Hair follicle dermal papilla cell (primary cell): ENCODE measurements at places on chromosomes 4 and X. TPM values are rescaled to one million over a fixed set of nuclear protein-coding genes. Genes with fewer than 3 reads are reported as not detected.

The CLCN5 gene
- total RNA-seq = 9.2 and 12.3 TPM in 2 replicates

The SEPTIN11 gene
- total RNA-seq = 963 and 976 TPM in 2 replicates

The HS3ST1 gene
- 0.12 and 0.16 TPM in 2 replicates for total RNA-seq

The TMSB15A gene
- total RNA-seq = 0.32 and 1.3 TPM in 2 replicates

The NPY2R gene
- not detected in 2 replicates for total RNA-seq

The OPRPN gene
- total RNA-seq = not detected in 2 replicates

The RENBP gene
- 5.5 and 6.2 TPM in 2 replicates for total RNA-seq

The BDH2 gene
- total RNA-seq = 40.2 and 41.5 TPM in 2 replicates

The CSAG1 gene
- total RNA-seq = not detected in 2 replicates

The ANOS1 gene
- total RNA-seq = 0.12 and 0.49 TPM in 2 replicates

The PNMA5 gene
- total RNA-seq = not detected in 2 replicates

The GLUD2 gene
- total RNA-seq = 2.8 and 2.9 TPM in 2 replicates

The PGAM4 gene
- not detected in 2 replicates for total RNA-seq

The DCAF12L1 gene
- total RNA-seq = not detected in 2 replicates

The MAGEC2 gene
- total RNA-seq = not detected in 2 replicates

The PCDH10 gene
- 7.5 and 9.8 TPM in 2 replicates for total RNA-seq

The FGFBP1 gene
- total RNA-seq = not detected in 2 replicates

The ANKRD50 gene
- total RNA-seq = 41.2 and 49.2 TPM in 2 replicates

The SPON2 gene
- 226 and 238 TPM in 2 replicates for total RNA-seq
